ENCODE measurements at places on chromosomes 6 and 20.

DNA sequence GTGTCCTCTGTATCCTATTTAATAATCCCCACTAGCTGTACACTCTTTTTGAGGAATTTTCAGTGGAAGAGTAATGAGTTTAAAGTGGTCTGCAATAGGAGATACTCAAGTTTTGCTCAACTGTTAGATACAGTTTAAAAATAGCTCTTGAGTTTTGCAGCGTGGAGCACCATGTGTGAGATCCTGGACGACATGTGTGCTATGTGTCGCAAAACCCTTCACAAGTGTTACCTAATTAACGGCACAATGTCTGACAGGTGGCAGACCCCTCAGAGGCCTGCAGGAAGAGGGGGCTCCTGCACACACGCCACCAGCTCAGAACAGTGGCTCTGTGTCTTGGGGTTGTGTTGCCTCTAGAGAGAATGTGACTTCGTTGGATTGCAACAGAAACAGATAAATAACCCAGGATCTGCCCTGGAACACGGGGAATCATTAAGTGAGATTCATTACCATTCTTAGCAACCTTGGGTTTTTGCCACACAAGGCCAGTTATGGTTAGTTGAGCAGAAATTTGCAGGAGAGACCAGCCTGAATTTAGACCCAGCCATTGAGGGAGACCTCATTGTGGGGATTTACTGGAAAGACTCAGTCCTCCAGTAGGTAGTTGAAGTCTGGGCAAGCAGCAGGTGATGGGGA, 73.8 kb downstream of the SASH1 start:
- no peak for DNase-seq

DNA sequence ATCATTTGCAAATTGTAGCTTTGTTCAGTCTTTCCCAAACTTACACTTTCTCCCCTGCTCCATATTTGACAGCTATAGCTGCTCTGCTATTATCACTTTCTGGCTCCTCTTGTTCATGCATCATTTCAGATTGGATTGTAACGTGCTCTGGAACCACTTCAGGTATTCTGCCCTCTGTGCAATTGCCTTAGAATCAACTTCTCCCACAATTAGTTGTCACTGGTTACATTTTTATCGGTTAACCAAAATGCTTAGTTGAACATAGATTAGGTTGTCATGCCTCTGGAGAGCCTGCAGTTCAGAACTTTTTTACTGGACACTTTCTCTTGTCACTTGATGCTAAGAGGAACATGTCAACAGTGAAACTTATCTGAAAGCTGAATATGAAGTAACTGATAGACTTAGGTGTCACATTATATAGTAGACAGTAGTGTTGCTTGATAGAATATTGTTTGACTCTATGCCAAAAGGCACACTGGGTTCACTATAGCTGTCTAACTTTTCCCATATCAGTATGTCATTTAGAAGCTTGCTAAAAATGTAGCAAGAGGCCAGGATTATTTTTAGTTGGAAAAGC, 127.7 kb upstream of the PTPRK start:
- DNase-seq, result no peak

GRCh38 chr6:100472674-100473073, 8.0 kb upstream of the SIM1 start:
- DNase-seq, result no peak

GRCh38 chr6:79909517-79909916, 37.8 kb downstream of the ELOVL4 start:
- no peak for DNase-seq

DNA sequence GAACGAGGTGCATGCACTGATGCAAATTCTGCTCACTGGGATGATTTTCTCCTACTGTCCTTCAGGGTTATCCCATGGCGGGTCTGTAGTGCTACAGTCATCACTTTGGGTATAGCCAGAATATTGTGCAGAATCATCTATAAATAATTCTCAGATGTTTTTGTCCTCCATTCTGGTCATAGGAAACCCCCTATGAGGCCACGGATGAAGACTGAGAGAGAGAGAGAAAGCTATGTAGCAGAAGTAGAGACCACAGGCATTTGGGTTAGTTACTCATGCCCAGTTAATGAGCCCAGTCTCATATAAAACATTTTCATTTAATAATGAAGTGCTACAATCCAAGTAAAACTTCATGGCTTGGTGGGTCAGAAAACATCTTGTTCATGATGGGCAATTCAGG, 145.1 kb upstream of the PLN start:
- DNase-seq, result no peak

- DNase-seq, result no peak
These were observed 262.0 kb upstream of the RIN2 start for GRCh38 chr20:19495905-19496703.

Data from G401 (cell line).